AML-193 (cell line): ENCODE measurements at places on chromosomes 5 and 9.
A peak's percentile ranks its signal among the peaks of the same experiment; 100 is the strongest.

GRCh38 chr5:172454358-172455086 is at the start of gene SH3PXD2B:
Gene SH3PXD2B, minus strand, starts transcription at chr5:172454525. Its CDS starts 173 bp downstream, at chr5:172454352.
- no peak for DNase-seq

GRCh38 chr5:161105525-161105924 is 253.5 kb upstream of the ATP10B start:
- no peak for DNase-seq

GRCh38 chr9:22079873-22080341 is 70.8 kb upstream of the CDKN2B start:
- DNase-seq, result no peak

- no peak for DNase-seq
These were observed 32.2 kb downstream of the CCDC69 start for GRCh38 chr5:151191661-151192060.

DNA sequence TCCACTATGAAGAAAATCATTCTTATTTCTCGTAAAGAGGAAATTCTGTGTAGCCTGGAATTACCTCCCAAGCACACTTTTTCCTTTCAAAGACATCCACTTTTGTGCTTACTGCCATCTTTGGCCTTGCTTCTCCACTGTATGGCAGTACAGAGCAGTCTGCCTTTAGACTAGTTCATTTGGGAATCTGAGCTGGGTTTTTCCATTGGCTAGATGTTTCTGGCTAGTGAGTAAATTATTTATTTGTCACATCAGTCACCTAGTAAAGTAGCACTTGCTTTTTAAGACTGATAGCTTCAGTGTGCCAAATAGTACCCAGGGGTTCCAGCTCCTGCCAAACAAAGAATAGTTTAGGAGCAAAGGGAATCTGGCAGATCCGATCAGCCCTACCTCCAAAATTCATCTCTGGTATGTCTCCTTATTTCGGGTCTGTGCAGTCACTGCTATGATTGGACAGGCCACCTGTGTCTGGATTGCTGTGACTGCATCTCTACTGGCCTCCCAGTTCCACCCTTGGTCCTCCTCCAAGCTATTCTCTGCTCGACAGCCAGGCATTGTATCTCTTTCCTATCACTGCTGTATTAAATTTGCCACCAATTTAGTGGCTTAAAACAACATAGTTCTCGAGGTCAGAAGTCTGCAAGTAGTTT is 97.6 kb downstream of the NUDT12 start:
- no peak for DNase-seq

DNA sequence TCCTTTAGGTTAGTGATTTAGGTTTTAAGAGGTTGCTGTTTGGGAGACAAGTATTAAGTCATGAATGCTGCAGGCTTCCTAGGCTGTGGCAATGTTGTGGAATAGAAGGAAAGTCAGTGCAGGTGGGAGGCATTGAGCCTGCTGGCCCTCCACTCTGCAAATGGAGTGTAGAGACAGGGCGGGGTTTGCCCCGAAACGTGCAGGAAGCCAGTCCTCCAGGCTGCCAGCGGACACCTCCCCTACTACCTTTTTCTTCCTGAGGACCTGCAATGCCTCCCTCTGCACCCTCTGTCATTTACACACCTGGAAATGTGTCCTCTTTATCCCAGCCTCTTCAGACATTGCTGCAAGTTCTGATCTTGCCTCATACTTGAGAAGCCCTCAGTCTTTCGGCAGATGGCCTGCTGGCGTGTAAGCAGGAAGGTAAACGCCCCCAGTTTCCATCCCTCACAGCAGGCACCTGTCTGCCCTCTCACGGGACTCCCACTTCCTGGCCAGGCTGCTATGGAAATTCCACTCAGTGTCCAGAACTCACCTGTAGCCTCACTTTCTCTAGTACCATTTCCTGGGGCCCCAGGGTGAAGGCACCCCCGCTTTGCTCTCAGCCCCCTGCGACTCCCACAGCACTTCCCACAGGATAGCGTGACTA is 81.6 kb upstream of the BOD1 start:
- DNase-seq, result no peak

DNA sequence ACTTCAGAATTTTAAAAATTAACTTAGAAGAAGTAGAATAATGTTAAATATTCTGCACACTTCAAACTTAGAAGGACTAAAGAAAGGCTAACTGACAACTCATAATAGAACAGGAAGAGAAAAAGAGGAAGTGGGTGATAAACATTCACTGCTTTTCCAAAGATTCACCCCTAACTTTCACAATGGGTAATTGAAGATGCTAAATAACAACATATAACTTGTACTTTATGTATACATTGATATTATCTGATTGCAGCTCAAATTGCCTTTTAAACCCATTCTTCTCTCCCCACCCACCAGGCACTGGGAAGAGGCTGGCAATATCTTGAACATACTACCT is 376.6 kb downstream of the EFNA5 start:
- peak; percentile 33 for DNase-seq

DNA sequence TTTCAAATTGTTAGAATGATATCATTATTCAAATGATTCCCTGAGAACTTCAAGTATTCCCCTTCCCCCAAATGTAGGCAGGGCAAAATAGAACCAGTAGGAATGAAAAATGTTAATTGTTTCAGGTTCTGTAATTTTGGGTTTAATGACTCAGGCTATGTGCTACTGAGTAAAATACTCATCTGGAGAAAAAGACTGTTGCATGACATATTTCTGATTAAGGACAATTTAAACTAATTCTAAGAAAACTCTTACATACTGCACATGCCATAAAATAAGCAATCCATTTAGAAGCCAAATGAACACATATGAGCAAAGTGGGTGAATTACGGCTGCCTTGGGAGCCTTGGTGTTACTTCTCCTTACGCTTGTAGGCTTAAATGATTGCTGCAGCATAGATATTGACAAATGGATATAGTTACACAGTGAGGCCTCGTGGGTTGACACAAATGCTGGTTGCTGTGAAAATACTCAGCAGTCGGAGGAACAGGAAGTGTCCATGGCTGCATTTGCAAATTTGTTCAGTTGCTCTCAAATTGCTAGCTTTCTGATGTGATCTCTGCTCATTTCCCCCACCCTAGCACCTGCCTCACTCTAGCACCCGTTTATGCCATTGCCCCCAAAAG is 174.9 kb upstream of the DMAC1 start:
- DNase-seq, result peak; percentile 77
